NCI-H748 treated with DMSO at 0.1 percent for 48 hours (cell line): ENCODE measurements at places on chromosomes 2 and 18.

GRCh38 chr2:165114346-165114939, 89.4 kb downstream of the SCN3A start:
- no peak for DNase-seq

DNA sequence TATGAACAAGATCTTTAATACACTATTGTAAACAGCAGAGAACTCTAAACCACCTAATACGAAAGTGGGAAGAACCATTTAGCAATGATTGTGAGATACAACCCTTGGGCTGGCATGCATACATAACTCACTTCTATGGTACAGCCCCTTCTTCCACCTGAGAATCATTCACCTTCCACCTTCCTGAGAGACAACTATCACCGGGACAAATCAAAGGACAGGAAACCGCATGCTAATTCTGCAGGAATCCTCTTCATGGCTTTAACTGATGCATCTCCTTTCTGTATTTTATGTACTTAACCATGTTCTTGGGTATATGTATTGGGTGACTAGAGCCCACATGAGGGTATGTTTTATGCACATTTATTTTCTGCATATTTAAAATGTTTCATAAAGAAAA, 123.2 kb downstream of the TRABD2A start:
- DNase-seq: no peak

DNA sequence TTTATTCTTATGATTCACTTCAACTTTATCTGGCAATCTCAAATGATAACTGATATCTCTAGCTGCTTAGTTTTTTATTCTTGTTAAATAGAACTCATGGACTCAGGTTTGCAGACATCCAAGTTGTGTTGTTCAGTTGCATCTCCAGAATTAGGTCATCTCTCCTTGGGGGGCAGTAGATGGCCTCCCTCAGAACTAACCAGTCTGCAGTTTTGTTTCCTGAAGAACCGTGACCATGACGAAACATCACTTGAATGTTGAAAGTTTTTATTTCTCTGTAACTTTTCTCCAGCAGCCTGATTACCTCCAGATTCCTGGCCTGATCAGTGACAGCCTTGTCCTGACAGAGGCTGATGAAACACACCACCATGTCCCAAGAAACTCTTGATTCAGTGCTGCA, 321.5 kb downstream of the GALNT13 start:
- DNase-seq: no peak

- DNase-seq: no peak
Observed at GRCh38 chr2:235981631-235982030, 186.6 kb downstream of the GBX2 start.

GRCh38 chr2:14720319-14720718, 87.8 kb downstream of the LRATD1 start:
- no peak for DNase-seq

DNA sequence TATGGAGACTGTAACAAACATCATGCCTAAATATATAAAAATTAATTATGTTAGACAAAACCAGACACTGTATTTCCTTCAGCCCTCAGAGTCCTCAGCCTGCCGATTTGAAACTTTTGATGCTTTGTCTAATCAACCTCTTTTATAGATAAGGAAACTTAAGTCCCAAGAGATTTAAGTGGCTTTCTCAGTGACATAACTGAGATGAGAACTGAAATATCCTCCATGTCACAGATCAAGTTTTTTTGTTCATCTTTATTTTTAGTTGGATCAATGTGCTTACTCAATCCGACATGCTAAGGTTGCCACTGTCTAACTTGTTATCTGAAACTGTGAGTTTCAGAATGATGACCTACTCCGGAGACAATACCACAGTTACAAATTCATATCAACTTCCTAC, 72.3 kb downstream of the BARD1 start:
- no peak for DNase-seq

GRCh38 chr2:10327896-10328669, 25.4 kb downstream of the HPCAL1 start:
- DNase-seq: no peak

DNA sequence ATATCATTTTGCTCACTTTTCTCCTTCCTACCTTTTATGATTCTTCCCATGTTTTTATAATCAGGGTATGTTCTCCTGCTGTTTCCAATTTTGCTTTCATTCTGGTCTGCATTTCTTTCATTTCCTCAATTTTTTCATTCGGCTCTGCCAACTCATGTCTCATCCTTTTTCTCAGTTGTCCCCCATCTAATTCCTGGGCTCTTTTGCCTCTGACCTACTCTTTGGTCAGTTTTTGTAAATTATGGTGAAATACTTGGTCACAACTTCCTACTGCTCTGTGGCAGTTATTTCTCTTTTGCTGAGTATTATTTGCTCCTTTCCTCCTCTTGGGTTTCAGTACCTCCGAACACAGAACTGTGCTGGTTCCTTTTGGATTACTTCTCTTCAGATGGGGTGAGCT, 27.5 kb downstream of the MYO7B start:
- no peak for DNase-seq

DNA sequence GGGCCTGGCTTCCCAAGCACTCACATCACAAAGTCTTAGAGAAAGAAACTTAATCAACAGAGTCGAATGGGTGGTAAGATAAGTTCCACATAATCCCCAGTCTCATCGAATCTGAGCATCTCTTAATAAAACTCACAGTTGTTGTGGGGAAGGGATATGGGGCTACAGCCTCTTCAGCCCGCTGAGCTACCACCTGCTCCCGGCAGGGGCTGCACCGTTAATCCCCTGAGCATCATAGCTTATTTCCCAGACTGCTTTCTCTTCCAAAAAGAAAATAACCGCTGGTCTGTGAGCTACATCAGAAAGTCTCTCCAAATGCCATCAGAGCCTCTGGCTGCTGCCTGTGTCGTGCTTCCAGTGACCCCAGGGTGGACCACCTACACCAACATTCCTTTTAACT, 139.4 kb upstream of the CELF4 start:
- DNase-seq: no peak

DNA sequence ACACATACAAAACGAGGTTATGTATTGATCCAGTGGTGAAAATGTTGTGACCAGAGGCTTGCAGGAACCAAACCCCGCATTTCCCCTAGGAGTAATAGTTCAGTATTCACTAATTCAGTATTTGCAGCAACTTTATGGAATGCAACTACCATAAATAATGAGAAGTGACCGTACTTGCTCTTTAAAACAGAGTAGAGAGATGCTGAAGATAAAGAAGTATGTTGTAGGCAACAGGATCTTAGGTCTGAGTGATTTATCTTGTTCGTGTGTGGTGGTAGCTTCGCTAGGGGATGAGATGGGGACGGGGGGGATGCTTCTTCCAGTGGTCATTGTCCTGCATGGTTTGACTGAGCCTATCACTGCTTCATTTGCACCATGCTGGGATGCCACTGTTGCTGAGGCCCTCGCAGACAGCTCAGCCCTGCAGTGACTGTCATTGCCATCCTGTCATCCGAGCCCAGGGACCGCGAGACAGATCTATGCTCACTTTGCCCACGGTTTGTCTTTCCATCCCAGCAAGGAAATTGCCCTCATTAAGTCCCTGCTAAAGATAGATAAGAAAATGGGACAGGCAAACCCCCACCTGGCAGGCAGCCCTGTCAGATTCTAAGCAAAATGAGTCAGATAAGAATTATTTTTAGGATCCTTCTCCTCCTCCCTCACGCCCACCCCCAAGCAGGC, 181.3 kb downstream of the CTIF start:
- DNase-seq: no peak

- no peak for DNase-seq
Observed at GRCh38 chr2:43819491-43820163, 19.0 kb downstream of the ABCG5 start.

DNA sequence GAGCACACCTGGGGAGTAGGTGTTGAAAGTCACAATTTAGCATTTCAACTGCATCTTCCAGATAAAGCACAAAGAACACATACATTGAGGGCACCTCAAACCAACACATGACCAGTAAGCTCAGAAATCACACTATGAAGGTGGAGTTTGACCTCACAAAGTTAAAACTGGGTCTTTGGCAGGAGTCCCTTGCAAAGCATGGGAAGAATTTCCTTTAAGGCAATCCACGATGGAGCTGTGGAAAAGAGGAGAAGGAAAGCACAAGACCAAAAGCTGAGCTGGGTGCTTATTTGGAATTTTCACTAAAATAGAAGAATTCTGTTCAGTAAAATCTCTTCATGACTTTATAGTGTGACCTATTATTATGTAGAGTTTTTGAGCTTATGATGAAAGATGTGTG, 212.9 kb upstream of the APCDD1 start:
- no peak for DNase-seq

DNA sequence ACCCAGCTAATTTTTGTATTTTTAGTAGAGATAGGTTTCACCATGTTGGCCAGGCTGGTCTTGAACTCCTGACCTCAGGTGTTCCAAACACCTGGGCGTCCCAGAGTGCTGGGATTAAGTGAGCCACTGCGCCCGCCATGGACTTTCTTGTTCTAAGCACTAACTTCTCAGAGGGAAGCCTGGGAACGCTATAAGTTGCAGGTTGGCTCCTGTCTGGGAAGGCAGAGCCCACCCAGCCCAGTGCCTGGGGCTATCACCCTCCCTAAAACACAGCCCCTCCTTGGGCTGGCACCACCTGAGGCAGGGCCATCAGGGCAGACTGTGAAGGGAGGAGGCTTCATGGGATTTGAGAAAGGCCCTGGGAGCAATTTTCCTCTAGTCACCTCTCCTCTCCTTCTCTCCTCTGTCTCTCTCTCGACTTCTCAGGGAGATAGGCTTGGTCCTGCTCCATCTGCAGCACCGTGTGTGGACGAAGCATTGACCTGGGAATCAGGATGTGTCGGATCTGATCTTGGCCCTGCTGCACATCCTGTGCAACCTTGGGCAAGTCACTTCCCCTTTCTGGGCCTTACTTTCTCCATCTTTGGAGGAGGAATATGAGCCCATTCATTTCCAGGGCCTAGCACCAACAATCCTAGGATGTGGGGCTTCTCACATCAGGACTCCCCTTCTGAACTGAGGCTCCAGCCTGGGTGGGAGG, 10.9 kb downstream of the PSD4 start:
- no peak for DNase-seq

DNA sequence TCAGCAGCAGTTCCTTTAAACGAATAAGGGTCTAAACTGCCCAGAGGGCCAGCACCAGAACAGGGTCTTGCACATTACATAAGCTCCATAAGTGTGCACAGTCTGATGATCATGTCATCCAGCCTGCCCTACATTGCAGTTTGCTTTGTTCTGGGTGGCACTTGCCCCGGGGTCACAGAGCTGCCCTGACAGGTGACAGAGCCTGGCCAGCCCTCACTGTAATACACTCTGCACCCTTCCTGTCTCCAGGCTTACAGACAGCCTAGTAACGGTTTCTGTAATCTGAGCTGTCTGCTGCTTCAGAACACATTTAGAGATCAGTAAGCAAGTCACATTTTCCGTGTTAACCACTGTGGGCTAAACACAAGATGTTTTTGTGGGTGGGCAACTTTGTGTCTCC, 213.3 kb downstream of the FAM210A start:
- no peak for DNase-seq

DNA sequence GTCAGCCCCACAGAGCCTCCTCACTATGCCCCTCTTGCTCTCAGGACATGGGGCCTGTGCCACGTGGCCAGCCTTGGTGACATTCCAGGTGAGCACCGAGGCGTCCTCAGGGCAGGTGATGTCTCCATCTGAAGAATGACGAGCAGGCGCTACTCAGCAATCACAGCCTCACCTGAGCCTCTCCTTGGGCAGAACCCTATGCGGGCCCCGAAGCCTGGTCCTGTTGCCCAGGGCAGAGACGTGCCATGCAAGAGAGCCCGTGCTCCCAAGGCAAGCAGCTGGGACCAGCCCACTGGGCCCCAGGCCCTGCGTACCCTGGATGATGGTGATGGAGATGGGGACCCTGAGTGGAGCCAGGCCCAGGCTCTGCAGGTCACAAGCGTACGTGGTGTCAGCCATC, 32.5 kb upstream of the SELENOI start:
- no peak for DNase-seq

GRCh38 chr2:168371273-168372019, 84.6 kb upstream of the CERS6 start:
- no peak for DNase-seq

GRCh38 chr2:240906141-240906910, at the start of gene CROCC2:
CROCC2 (plus strand) TSS chr2:240906336; CDS start chr2:240906514, 178 bp downstream.
- peak; percentile 62 for DNase-seq

GRCh38 chr2:74625658-74626425, 22.3 kb downstream of the M1AP start:
- DNase-seq: no peak

DNA sequence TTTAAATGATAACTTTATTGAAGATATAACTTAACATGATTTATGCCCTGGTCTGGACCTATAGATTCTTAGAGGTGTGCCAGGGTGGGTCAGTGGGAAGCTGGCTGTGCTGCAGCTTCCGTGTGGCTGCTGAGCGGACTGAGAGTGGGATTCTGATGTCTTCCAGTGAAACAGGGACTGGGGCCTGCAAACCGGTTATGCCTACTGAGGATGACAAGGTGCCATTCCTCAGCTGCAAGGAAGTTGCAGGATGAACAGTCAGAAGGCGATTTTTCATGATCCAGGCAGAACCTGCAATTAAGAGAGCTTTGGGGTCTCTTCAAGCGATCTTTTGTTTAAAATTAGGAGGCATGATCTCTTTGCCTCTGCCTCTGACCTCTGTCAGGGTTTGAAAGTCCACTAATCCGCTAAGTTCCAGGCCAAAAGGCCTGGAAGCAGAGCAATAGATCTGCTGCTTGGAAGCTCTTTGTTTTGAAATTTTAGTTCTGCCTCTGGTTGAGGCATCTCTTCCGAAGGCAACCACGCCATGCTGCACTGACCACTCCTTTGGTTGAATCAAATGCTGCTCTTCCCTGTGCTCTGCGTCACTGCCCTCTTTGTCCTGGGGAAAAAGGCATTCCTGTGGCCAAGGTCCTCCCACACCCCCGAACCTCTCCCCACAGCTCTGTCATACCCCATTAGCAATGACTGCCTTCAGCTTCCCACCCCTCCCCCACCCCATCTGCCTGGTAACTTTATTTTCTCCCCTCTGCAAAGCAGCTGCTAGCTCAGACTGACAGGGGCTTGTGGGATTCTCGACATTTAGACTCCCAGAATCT, 2.0 kb downstream of the TMEM169 start:
- no peak for DNase-seq

DNA sequence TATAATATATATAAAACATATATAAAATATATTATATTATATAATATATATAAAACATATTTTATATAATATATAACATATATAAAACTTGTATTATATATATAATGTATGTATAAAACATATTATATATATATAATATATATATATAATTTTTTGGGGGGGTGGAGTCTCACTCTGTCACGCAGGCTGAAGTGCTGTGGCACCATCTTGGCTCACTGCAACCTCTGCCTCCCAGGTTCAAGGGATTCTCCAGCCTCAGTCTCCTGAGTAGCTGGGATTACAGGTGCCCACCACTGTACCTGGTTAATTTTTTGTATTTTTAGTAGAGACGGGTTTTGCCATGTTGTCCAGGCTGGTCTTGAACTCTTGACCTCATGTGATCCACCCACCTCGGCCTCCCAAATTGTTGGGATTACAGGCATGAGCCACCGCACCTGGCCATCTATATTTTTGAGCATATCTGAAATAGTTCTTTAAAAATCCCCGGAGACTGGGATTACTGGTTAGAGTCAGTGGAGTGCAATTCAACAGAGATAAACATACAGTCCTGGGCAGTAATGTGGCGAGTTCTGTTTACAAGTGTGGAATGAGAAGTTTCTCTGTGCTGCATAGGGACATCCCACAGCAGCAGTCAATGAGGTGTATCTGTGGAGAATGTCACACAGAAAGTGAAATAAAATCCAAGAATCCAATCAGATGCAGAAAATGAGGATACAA, 208.4 kb downstream of the MYCN start:
- no peak for DNase-seq

GRCh38 chr2:159091381-159091780, 122.9 kb downstream of the TANC1 start:
- no peak for DNase-seq
